ENCODE measurements at places on chromosomes 4 and X. TPM values are rescaled to one million over a fixed set of nuclear protein-coding genes. Genes with fewer than 3 reads are reported as not detected.
A peak's percentile ranks its signal among the peaks of the same experiment; 100 is the strongest.

DNA sequence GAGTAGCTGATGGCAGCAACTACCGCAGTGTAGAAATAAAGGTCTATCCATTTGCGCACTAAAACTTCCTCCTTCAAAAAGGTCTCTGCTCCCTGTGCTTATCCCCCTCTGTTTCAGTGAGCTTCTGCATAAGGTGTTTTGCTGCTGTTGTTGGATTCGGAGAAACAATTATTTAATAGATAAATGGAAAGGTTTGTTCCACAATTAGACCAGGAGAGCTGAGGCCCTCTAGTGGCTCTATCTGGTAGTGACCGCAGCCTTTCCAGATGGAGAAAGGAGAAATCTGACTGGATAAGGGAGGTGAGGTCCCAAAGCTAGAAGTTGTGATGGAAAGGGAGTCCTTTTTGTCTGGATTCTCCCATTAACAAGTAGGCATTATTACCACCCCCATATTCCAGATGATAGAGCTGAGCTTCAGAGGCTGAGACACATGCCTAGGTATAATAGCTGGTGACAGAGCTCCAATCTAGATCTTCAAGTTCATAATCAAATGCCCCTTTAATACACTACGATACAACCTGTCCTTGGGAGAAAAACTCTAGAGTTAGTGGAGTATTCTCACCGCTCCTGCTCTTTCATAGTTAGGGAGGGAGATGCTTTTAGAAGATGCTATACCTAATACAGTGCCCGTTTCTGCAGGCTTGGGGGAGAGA is 5.1 kb upstream of the GABRQ start:
- no peak overlapping the region for H3K4me3 ChIP-seq
- DNase-seq: peak; percentile 48
- peaks cover 11% of the 10 kb centered on the region for H3K27me3 ChIP-seq
- no peaks in the 10 kb centered on the region for H3K36me3 ChIP-seq

DNA sequence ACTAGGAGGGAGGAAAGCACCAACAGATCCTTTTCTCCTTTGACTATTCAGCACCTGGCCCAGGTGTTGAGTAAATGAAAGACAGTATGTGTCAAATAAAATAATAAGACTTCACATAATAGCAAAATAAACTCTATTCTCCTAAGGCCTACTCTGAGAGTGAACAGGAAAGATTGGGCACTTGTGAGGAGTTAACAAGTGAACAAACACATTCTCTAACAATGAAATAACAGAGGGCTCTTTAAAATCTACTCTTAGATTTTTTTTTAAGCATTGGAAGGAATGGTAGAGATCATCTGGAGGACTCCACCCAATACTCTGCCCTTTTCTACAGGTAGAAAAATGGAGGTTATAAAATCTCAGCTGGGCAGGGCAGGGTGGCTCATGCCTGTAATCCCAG is 39.1 kb upstream of the NOCT start:
- H3K36me3 ChIP-seq: no peaks in the 10 kb centered on the region
- DNase-seq: no peak
- H3K4me3 ChIP-seq: no peak overlapping the region
- no peaks in the 10 kb centered on the region for H3K4me1 ChIP-seq
- H3K27me3 ChIP-seq: no peaks in the 10 kb centered on the region

- no peaks in the 10 kb centered on the region for H3K27me3 ChIP-seq
- H3K27ac ChIP-seq: no peak overlapping the region
- no peak for DNase-seq
- no peaks in the 10 kb centered on the region for H3K4me1 ChIP-seq
- H3K36me3 ChIP-seq: no peaks in the 10 kb centered on the region
- no peak overlapping the region for H3K4me3 ChIP-seq
These were observed 124.8 kb upstream of the CITED1 start for GRCh38 chrX:72430405-72430968.

- no peaks in the 10 kb centered on the region for H3K4me1 ChIP-seq
- DNase-seq: no peak
- no peaks in the 10 kb centered on the region for H3K27me3 ChIP-seq
- no peak overlapping the region for H3K4me3 ChIP-seq
These were observed 74.8 kb downstream of the STPG2 start for GRCh38 chr4:98068495-98068894.

- H3K36me3 ChIP-seq: no peaks in the 10 kb centered on the region
- no peak for DNase-seq
- no peaks in the 10 kb centered on the region for H3K27me3 ChIP-seq
- H3K4me1 ChIP-seq: no peaks in the 10 kb centered on the region
- H3K4me3 ChIP-seq: no peak overlapping the region
These were observed 10.8 kb upstream of the TREX2 start for GRCh38 chrX:153456704-153457103.

DNA sequence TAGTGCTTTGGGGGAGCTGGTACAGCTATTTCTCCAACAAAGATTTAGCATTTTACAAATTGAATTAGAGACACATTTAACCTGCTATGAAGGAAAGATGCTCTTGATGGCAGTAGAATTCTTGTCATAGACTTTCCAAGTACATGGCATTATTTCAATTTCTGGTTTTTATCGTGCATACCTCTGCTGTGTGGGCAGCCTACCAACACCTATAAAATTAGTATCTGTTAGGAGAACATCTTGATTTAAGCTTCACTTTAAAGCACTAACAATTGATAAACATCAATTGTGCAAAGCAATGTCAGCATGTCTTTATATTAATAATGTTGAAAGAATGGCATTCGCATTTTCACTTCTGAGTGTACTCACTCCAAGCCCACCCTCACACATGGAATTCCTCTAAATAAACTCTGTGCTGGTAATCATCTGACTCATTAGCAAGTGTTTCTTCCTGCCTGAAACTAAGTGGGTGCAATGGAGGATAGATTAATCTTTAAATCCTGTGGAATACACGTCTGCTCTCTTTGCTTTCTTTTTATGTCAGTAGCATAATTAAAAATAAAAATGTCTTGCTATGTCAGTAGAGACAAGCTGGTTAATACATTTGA is 279.8 kb upstream of the MAGEB18 start:
- no peaks in the 10 kb centered on the region for H3K36me3 ChIP-seq
- peak; percentile 23 for DNase-seq
- H3K4me1 ChIP-seq: no peaks in the 10 kb centered on the region
- no peak overlapping the region for H3K4me3 ChIP-seq
- no peak overlapping the region for H3K27ac ChIP-seq
- no peaks in the 10 kb centered on the region for H3K27me3 ChIP-seq

- H3K27ac ChIP-seq: no peak overlapping the region
- no peak overlapping the region for H3K4me3 ChIP-seq
- no peaks in the 10 kb centered on the region for H3K27me3 ChIP-seq
- no peaks in the 10 kb centered on the region for H3K36me3 ChIP-seq
- DNase-seq: no peak
- H3K4me1 ChIP-seq: no peaks in the 10 kb centered on the region
These were observed 72.6 kb downstream of the GPR82 start for GRCh38 chrX:41796577-41796976.

- no peak overlapping the region for H3K4me3 ChIP-seq
- no peak overlapping the region for H3K27ac ChIP-seq
- DNase-seq: no peak
- peaks cover 6% of the 10 kb centered on the region for H3K27me3 ChIP-seq
- no peaks in the 10 kb centered on the region for H3K36me3 ChIP-seq
These were observed 83.2 kb upstream of the IL1RAPL2 start for GRCh38 chrX:104482757-104483156.

- H3K27me3 ChIP-seq: no peaks in the 10 kb centered on the region
- H3K4me1 ChIP-seq: no peaks in the 10 kb centered on the region
- H3K4me3 ChIP-seq: no peak overlapping the region
- no peak overlapping the region for H3K27ac ChIP-seq
- no peaks in the 10 kb centered on the region for H3K36me3 ChIP-seq
- DNase-seq: no peak
These were observed 66.2 kb downstream of the FHIP1A start for GRCh38 chr4:151475035-151475714.

DNA sequence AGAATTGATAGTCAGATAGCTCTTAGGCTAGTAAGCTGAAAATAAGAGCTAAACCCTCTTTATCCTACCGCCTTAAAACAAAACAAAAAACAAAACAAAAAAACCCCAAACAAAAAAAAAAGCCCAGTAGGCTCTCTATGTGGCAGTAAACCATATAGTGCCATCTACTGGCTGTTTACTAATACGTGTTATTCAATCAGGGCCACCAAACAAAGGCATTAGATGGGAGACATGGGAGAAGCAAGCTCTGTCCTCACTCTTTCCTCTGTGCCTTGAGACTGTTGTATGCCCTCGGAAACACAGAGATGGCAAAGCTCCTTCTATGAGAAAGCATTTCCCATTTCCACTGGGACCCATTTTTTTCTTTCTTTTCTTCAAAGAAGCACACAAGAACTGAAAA is 148.8 kb upstream of the MID1 start:
- no peaks in the 10 kb centered on the region for H3K36me3 ChIP-seq
- H3K4me3 ChIP-seq: no peak overlapping the region
- no peaks in the 10 kb centered on the region for H3K27me3 ChIP-seq
- H3K4me1 ChIP-seq: peaks cover 4% of the 10 kb centered on the region
- DNase-seq: peak; percentile 67

DNA sequence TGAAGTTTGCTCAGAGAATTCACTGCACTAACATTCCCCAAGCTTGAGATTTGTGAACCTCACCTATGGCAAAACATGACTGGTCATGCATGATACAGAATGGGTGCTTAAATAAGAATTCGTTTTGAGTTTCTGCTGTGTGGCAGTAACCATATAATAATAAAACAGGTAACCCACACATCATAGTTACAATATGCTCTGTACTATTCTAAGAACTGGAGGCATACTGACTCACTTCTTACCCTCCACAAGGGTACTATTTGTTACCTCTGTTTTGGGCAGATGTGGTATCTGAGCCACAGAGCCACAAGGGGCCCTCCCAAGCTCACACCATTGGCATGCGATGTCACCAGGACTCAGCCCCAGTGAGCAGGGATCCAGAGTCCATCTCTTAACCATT is 17.6 kb downstream of the SLC2A9 start:
- H3K4me1 ChIP-seq: peaks cover 11% of the 10 kb centered on the region
- no peak overlapping the region for H3K27ac ChIP-seq
- DNase-seq: no peak
- no peaks in the 10 kb centered on the region for H3K36me3 ChIP-seq
- no peaks in the 10 kb centered on the region for H3K27me3 ChIP-seq

DNA sequence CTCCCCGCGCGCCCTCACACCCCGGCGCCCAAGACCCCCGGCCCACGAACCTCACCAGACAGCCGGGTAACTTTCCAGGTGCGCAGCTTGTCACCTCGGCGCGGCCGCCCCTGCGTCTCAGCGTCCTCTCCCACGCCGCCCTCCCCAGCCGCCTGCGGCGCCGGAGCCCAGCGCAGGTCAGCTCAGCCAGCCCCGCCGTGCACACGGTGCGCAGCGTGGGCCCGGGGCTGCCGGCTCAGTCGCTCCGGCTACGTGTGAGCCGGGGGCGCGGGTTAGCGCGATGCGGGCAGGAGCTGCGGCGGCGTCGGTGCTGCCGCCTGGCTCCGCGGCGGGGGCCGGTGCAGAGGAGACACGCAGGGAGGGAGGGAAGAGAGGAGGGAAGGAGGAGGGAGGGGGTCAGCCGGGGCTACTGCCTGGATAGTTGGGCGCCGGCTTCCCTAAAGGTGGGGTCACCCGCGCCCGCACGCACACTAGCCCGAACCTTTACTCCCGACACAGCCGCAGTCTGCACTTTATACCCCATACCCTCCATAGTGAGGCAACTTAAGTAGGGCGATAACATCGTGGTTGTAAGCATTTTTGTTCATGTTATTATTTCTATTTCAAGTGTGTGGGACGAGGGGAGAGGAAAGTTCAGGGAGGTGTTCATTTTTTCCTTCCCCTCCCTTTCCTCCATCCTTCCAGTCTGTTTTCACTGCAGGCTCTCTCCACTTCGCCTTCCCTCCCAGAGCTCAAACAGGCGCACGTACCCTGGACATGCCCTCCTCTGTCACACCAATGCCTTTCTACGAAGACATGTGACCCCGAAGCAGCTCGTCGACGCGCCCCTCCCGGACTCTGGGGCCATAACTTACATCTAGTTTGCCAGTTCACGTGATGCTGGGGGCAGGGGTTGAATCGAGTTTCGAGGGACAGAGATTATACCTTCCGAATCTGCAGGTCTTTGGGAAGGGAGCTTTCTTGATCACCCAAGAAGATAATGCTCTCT is at the start of gene PRKG2:
PRKG2 (minus strand) TSS at position 342 of the 988 bp plus-strand sequence. CDS start 10,175 bp downstream, outside the sequence.
- peaks cover 35% of the 10 kb centered on the region for H3K27me3 ChIP-seq
- H3K4me1 ChIP-seq: peaks cover 6% of the 10 kb centered on the region
- DNase-seq: peak; percentile 40
- H3K27ac ChIP-seq: no peak within 1 kb of the TSS
- no peaks in the 10 kb centered on the region for H3K36me3 ChIP-seq

GRCh38 chr4:81688085-81688484 is 216.4 kb upstream of the RASGEF1B start:
- H3K4me3 ChIP-seq: no peak overlapping the region
- no peaks in the 10 kb centered on the region for H3K27me3 ChIP-seq
- no peak overlapping the region for H3K27ac ChIP-seq
- no peaks in the 10 kb centered on the region for H3K36me3 ChIP-seq
- H3K4me1 ChIP-seq: no peaks in the 10 kb centered on the region
- no peak for DNase-seq

DNA sequence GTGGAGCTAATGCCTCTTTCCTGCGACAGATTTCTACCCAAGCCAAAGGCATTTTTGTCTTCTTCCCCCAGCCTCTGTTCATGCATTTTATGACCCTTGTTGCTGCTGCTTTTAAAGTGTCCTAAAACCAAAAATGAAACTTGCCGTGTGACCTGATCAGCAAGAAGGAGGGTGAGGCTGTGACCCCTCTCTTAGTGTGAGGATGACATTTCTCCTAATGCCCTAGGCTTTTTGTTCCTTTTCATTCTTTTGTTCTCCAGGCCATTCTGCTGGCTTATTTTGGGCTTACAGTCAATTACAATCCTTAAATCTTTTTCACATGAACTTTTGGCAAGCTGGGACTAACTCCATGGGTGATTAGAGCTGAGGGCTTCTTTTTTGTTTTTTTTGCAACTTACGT is 34.4 kb downstream of the PTTG2 start:
- no peaks in the 10 kb centered on the region for H3K36me3 ChIP-seq
- H3K4me1 ChIP-seq: peaks cover 14% of the 10 kb centered on the region
- H3K27ac ChIP-seq: no peak overlapping the region
- H3K4me3 ChIP-seq: no peak overlapping the region
- DNase-seq: peak; percentile 32

GRCh38 chrX:18931972-18932371 is 51.9 kb downstream of the PHKA2 start:
- peak; percentile 13 for DNase-seq
- no peak overlapping the region for H3K27ac ChIP-seq
- no peak overlapping the region for H3K4me3 ChIP-seq
- no peaks in the 10 kb centered on the region for H3K4me1 ChIP-seq
- H3K27me3 ChIP-seq: no peaks in the 10 kb centered on the region
- H3K36me3 ChIP-seq: peaks cover 5% of the 10 kb centered on the region

DNA sequence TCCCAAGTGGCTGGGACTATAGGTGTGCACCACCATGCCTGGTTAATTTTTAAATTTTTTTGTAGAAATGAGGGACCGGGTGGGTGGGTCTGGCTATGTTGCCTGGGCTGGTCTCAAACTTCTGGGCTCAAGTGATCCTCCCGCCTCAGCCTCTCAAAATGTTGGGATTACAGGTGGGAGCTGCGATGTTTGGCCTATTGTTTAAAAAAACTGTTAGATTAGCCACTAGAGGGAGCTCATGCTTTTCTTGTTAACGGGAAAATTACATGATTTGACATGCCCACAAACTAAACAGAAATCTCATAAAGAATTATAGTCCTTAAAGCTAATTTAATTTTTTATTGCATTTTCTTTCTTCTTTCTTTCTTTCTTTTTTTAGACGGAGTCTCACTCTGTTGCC is 5.0 kb upstream of the SDAD1 start:
- DNase-seq: no peak
- H3K36me3 ChIP-seq: no peaks in the 10 kb centered on the region
- H3K4me1 ChIP-seq: peaks cover 2% of the 10 kb centered on the region
- H3K27ac ChIP-seq: no peak overlapping the region
- H3K27me3 ChIP-seq: peaks cover 4% of the 10 kb centered on the region

SPANXN1 gene
- not detected for total RNA-seq

GPR143 gene
- 2.7 TPM for total RNA-seq

NSG1 gene
- 22.4 TPM for total RNA-seq

ART3 gene
- total RNA-seq: not detected

NRK gene
- total RNA-seq: 12.2 TPM

MCF2 gene
- total RNA-seq: 0.37 TPM

SSX2B gene
- total RNA-seq: not detected

Measured in lung (tissue), 17 donors.